ENCODE measurements at places on chromosomes 16 and 17.
A peak's percentile ranks its signal among the peaks of the same experiment; 100 is the strongest.

DNA sequence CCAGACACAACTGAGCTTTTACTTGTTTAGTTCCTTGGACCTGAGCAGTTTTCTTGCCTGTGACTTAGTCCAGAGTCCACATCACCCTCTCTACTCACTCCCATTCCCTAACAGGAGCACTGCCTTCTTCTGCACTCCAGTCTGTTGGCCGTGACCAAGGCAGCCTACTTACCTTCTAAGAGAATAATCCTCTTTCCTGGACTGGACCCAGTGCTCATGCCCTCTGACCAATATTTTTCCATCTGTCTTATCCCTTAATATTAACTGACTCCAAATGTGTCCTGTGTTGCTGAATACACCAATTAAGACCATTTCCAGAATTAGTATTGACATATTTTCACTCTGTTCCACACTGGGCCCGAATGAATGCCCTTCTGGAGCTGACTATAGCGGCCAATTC is 681.0 kb upstream of the KIF2B start:
- DNase-seq, result no peak

DNA sequence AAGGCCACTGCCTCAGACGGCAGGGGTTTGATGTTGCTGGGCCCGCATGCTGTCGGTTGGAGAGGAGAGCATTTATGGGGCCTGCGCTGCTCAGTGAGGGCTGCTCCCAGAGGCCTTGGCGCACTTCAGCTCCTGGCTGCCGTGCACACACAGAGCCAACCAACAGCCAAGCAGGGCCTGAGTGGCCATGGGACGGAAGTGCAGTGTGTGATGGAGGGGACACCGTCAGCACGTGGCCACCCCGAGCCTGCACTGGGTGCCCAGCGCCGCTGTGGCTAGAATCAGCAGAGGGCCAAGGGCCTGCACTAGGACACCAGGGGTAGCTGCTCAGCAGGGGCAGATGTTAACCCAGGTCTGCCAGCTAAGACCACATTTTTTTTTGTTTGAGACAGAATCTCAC is 21.8 kb downstream of the KLHL36 start:
- no peak for DNase-seq

- DNase-seq, result no peak
These were observed 83.2 kb upstream of the HNF1B start for GRCh38 chr17:37827905-37828650.

- DNase-seq, result no peak
These were observed 1.7 kb downstream of the MLST8 start for GRCh38 chr16:2206780-2207433.

- DNase-seq, result peak; percentile 64
These were observed 4.8 kb upstream of the ARL4D start for GRCh38 chr17:43393944-43394482.

- no peak for DNase-seq
These were observed 4.7 kb upstream of the KRTAP3-1 start for GRCh38 chr17:41013606-41014005.

DNA sequence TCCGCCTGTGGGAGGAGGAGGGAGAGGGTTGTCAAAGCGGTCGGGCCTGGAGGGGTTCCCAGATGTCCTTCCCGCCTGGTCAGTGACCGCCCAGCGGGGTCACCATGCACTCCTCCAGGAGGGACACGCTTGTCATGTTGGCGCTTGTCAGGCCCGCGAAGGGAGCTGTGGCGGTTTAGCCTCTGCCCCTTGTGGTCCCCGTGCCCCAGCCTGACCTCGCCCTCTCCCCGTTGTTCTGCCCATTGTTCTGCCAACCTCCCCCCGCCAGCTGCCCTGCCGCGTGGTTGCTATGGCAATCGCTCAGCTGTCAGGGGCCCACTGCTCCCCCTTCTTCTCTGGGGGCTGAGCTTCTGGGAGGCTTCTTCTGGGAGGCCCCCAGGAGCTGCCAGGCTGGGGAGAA is 146.4 kb upstream of the CIBAR2 start:
- no peak for DNase-seq

DNA sequence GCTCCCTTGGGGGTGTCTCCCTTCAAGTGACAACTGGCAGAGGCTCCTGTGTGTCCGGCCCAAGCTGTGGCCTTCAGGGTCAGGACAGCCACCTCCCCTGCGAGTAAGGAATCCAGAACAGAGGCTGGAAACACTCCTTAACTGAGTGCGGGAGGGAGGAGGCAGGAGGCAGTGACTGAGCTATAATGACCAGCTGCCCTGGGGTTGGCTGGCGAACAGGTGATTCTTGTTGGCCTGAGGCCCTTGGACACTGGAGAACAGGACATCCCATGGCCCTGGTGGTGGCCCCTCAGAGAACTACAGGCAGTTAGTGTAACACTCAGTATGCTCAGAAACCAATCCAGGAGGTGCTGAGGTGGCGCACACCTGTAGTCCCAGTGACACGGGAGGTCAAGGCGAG is 9.4 kb upstream of the SNAI3 start:
- DNase-seq, result no peak

- no peak for DNase-seq
These were observed 8.4 kb upstream of the MED9 start for GRCh38 chr17:17468217-17469010.

DNA sequence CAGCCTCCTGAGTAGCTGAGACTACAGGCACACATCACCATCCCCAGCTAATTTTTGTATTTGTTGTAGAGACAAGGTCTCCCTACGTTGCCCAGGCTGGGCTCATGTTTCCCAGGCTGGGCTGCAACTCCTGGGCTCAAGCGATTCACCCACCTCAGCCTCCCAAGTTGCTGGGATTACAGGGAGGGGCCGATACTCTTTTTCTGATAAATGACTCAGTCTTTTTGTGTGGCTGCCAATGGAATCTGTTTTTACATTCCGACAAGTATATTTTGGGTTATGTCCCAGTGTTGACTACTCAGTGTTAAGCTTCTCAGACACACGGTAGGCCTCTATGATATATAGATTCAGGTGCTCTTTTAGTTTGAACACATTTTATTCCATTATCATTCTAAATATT is 58.1 kb downstream of the SLFN11 start:
- DNase-seq, result no peak

DNA sequence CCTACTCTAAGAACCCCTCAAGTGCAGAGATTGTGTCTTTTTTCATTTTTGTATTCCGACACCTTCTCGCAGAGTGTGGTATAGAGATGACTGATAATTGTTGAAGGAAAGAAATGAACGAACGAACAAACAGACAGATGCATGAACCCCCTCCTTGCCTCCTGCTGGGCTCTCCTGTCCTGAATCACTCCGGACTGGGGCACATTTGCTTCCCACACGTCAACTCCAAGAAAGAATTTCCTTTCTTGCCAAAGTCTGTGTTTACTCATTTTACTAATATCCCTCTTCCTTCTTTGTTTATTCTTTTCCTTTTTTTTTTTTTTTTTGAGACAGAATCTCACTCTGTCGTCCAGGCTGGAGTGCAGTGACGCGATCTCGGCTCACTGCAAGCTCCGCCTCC is 37.5 kb upstream of the BHLHA9 start:
- DNase-seq, result no peak

GRCh38 chr16:4373356-4373908 is 1.8 kb downstream of the VASN start:
- no peak for DNase-seq

DNA sequence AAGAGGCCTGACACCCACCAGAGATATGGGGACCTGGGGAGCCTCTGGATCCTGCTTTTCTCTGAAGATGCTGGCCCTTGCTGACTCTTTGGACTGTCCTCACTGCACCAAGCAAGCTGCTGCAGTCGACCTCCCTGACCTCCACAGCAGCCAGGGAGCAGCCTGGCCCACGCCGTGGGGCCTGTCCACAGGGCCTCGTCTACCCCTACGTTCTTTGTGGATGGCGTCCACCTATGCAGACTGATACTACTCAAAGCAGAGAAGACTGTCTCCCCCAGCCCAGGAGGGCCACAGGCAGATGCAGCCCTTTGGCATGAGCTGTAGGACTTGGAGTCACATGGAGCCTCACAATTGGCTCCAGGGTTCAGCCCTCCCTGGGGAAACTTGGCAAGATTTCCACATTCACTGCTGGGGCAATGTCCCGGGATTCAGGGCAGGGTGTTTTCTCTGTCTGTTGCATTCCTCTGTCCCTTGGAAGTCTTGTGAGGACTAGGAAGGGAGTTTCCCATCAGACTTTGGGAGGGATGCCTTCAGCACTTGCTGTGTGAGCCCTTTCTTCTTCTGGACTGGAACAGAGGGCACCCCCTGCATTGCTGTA is 152.2 kb downstream of the NTN1 start:
- no peak for DNase-seq

- no peak for DNase-seq
These were observed 537.8 kb upstream of the CA10 start for GRCh38 chr17:52696362-52696761.

- DNase-seq, result no peak
These were observed 115.7 kb downstream of the ZNF423 start for GRCh38 chr16:49740256-49740655.

DNA sequence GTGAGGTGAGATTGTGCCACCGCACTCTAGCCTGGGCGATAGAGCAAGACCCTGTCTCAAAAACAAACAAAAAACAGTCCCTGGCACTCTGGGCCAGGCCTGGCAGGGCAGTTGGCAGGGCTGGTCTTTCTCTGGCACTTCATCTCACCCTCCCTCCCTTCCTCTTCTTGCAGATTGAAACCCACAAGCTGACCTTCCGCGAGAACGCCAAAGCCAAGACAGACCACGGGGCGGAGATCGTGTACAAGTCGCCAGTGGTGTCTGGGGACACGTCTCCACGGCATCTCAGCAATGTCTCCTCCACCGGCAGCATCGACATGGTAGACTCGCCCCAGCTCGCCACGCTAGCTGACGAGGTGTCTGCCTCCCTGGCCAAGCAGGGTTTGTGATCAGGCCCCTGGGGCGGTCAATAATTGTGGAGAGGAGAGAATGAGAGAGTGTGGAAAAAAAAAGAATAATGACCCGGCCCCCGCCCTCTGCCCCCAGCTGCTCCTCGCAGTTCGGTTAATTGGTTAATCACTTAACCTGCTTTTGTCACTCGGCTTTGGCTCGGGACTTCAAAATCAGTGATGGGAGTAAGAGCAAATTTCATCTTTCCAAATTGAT is 24.8 kb downstream of the STH start:
- DNase-seq, result no peak

DNA sequence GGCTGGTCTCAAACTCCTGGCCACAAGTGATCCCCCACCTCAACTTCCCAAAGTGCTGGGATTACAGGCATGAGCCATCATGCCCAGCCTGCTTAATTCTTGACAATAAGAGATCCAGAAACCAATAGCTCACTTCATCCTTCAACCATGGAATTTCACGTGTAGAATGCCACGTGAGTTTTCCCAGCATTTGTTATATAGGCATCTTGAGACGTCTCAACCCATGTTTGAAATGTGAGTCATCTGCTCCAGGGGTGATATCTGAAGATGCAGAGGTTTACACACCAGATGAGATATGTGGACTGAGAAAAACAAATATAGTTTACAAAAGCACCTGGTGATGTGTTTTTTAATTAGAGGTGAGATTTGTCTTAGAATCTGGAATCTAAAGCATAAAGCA is 7.1 kb downstream of the TEKT3 start:
- DNase-seq, result no peak

DNA sequence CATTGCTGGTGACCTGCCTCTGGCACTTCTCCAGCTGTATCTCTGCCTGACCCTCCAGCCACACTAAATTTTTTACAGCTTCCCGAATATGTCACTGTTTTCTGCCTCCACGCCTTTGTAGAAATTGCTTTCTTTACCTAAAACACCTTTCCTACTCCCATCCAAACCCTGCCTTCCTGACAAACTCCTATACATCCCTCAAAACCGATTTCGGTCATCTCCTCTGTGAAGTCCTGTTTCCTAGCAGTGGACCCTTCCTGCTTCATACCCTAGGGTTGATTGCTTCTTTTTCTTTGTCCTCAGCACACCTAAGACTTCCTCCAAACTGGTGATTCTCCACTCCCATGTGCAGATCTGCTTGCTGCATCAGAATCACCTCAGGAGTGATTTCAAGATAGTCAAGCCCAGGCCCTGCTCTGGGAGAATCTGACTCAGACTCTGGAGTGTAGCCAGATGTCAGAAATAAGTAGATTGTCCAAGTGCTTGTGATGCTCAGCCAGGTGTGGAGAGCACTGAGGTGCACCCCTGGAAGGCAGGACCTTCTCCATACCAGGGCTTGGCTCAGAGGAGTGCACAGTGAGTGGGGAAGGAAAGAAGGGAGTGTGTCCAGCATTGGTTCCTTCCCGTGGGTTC is 184.2 kb downstream of the COPRS start:
- DNase-seq, result no peak

GRCh38 chr16:13331918-13332317 is 430.5 kb downstream of the SHISA9 start:
- DNase-seq, result no peak

- no peak for DNase-seq
These were observed 14.7 kb upstream of the TBX2 start for GRCh38 chr17:61384692-61385576.

DNA sequence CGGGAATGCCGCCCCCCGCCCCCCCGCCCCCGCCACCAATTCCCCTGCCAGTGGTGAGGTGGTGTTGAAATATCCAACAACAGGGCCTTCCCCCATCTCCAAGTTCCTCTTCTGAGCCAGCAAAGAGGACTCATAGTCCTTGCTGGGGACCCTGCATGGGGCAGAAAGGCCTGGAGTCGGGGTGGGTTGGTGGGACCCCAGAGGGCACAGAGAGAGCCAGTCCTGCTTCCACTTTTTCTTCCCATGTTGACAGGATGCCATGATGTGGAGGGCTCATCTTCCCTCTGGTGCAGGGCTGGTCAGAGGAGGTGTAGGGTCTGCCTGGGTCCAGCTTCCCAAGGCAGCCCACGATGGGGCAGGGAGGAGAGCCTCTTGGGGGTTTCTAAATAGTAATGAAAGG is 49.0 kb upstream of the PIK3R6 start:
- no peak for DNase-seq

GRCh38 chr17:10117581-10118001 is 80.8 kb downstream of the GAS7 start:
- DNase-seq, result no peak
